ENCODE measurements at places on chromosomes 3 and 15.

GRCh38 chr15:79923079-79923514 is 26.3 kb upstream of the MTHFS start:
- DNase-seq, result no peak

DNA sequence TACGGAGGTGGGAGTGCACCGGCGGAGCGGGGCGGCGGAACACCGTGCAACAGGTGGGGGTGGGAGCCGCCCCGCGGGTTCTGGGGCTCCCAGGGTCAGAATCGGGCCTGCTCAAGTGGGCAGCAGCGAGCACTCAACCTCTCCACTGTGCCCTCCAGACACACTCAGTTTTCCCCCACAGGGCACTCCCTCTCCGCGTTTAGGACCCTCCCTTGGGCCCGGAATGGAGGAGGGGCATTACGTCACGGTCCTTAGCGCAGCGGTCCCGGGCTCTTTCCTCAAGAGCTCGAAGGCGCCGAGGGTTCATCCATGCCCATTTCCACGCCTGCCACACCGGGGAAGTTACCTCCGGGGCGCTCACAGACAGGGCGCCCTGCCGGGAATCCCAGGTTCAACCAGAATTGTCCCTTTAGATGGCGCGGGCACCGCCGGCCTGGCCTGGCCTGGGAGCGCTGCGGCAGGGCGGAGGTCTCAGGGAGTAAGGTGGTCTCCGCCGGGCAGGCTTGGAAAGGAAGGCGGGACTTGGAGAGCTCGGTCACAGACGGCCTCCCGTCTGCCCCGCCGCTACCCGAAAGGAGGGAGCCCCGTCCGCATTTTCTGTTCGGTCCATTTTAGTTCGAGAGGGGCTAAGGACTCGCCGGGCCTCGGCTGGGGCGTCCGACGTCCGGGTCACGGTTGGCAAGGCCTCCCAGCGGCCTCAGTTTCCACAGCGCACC is 5.1 kb downstream of the RNU6-1 start:
- no peak for DNase-seq

DNA sequence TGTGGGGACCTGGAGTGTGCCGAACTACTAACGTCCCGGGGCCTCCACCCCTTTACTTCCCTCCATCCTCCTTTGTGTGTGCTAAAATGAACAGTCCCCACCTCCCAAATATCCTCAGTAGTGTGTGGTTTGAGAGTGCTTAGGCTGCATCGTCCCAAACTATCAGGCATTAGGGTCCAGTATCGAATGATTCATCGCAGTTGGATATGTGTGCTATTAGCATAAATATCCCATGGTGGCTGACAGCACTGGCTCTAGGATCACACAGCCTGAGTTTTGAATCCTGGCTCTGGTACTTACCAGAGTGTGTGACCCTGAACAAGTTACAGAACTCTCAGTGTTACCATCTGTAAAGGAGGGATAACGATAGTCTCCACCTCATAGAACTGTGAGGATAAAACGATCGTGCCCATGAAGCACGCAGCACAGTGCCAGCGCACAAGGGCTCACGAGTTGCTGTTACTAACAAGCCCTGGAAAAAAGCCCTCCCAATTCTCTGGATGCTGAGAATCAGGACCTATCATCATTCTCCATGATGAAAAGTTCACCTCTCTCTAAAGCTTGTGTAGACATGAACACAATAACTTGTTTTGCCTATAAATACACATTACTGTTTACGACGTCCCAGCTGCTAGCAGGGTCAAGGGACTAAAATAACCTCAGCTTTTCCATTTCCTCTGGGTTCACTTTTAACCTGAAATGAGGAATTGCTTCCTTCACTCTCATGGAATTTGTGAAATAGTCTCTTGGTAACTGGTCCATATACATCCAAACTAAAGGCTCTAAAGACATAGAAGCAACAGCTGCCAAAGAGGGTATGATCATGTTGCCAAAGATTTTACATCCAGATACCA is 51.0 kb downstream of the VGLL4 start:
- no peak for DNase-seq

DNA sequence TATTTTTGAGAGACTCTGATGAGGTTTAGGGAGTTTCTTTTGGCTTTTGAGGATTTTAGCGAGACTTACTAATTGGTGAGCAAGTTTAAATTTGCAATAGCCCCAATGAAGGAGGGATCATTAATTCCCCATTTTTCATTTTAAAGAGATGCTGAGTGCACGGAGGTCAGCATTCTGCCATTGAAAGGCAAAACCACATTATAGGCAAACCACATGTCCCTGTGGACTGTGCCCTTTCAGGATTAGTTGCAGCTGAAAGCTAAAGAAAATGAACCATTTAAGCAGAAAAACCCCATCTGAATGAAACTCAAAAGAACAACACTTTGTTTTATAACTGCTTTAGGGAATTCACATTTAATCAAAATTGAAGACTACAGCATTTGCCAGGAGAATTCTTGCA is 246.5 kb downstream of the PDZRN3 start:
- no peak for DNase-seq

- DNase-seq, result no peak
Observed at GRCh38 chr3:50237754-50238548, 1.9 kb downstream of the GNAI2 start.

DNA sequence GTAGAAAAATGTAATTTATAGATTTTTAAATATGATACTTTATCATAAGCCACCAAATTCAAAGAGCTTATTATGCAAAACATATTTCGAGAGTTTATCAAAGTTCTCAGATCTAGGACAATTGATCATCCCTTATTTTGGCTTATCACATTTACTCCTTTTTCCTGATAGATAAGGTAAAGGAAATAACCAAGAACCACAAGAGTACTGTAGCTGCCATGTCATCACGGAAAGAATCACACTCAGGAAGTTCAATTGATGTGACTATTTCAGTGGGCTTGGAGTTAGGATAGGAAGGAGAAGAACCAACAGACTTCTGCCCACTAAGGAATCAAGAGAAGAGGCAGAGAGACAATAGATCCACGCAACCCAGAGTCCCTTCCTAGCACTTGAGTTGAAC is 142.7 kb upstream of the TMCO5A start:
- no peak for DNase-seq
